Pons (tissue), 1 donor: ENCODE measurements at places on chromosomes 12 and 14.
A peak's percentile ranks its signal among the peaks of the same experiment; 100 is the strongest.

- no peak for DNase-seq
Observed at GRCh38 chr14:96267336-96267735, 11.3 kb downstream of the BDKRB1 start.

GRCh38 chr14:28765831-28766468 is 637 bp upstream of the FOXG1 start:
- no peak for DNase-seq

- no peak for DNase-seq
Observed at GRCh38 chr14:94349276-94349675, 26.1 kb upstream of the SERPINA6 start.

GRCh38 chr12:127536833-127537428 is 730.0 kb upstream of the TMEM132C start:
- no peak for DNase-seq

DNA sequence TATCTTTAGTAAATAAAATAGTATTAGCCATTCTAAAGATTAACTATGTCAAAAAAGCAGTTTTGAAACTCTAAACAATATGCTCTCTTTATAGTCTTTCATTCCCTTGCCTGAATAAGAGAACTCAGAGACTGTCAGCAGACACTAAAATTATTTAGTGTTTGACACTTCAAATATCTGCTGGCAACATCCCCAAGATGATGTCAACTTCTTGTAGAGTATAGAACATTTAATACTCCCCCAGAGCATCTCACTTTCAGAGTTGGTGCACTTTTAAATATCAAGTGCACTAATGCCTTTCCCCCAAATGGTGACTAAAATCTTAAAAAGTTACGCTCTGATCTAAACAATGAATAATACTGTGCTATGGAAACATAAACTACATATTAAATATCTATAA is 374.9 kb downstream of the SLC6A15 start:
- DNase-seq: no peak

GRCh38 chr12:55847033-55847432 is 4.3 kb upstream of the MMP19 start:
- DNase-seq: no peak

GRCh38 chr12:693934-694533 is 30.8 kb upstream of the NINJ2 start:
- DNase-seq: no peak

DNA sequence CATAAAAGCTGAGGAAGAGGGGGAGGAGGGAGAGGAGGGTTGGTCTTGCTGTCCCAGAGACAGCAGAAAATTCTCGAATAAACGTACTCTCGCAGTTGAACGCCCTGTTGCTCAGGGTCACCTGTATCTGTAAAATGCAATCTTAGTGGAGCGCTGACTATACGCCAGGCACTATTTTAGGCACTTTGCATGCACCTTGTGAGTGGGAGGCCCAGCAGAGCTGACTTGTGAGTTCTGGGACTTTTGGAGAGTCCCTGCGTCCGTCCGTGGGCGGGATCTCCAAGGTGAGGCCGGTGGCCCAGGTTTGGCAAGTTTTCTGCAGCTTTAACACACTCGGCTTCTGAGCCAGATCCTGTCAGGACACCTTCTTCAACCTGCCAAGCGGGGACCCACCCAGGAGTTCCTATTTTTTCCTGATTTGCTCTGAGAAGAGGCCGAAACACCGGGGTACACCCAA is 32.5 kb upstream of the PLEKHG6 start:
- no peak for DNase-seq

GRCh38 chr12:67434671-67435370 is 165.7 kb downstream of the CAND1 start:
- DNase-seq: no peak

- no peak for DNase-seq
Observed at GRCh38 chr14:94322648-94323570, at the start of gene SERPINA6. Gene SERPINA6 (minus strand): TSS chr14:94323336. CDS start chr14:94314648, 8,688 bp downstream.

GRCh38 chr12:30806989-30807694 is 52.4 kb upstream of the CAPRIN2 start:
- DNase-seq: peak; percentile 69

DNA sequence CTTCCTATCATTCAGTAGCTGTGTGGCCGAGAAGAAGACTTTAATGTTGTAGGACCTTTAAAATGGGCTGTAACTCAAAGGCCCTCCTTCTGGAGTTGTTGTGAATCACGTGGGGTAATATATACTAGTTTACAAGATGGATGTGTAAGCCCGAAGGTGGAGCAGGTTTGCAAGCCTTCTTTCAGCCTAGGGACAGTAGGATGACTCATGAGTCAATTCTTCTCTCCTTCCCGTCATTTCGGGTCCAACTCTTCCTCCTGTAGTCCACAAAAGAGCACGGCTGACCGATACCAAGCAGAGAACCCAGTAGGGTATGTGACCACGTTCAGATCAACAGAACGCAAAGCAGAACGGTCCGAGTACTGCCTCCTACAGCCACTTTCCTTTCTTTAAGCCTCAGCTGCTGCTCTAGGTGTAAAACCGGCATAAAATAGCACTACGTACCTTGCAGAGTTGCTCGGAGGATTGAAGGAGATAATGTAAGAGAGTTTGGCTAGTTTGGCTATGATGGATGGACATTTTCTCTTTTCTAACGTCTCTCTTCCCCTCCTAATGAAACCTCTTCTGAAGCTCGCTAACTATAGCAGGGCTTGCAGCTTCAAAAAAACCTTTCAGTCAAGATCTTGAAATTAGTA is 1.3 kb upstream of the RASSF3 start:
- DNase-seq: no peak

- no peak for DNase-seq
Observed at GRCh38 chr14:64035143-64035542, 182.3 kb downstream of the SYNE2 start.

GRCh38 chr14:95943699-95944098 is 67.1 kb downstream of the TUNAR start:
- DNase-seq: peak; percentile 32

- DNase-seq: no peak
Observed at GRCh38 chr14:97120611-97121031, 323.4 kb downstream of the VRK1 start.

GRCh38 chr14:100741966-100742365 is 15.3 kb downstream of the DLK1 start:
- DNase-seq: no peak

DNA sequence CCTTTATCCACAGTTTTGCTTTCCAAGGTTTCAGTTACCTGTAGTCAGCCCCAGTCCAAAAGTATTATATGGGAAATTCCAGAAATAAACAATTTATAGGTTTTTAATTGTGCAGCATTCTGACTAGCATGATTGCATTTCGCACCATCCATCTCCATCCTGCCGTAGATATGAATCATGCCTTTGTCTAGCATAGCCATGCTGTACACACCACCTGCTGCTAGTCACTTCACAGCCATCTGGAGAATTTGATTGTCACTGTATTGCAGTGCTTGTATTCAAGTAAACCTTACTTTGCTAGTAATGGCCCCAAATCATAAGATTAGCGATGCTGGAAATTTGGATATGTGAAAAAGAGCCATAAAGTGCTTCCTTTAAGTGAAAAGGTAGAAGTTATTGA is 36.0 kb downstream of the MUCL1 start:
- DNase-seq: peak; percentile 3

- no peak for DNase-seq
Observed at GRCh38 chr12:116642683-116643082, 83.5 kb downstream of the MAP1LC3B2 start.

GRCh38 chr12:58529897-58530741 is 390.2 kb downstream of the LRIG3 start:
- no peak for DNase-seq

GRCh38 chr12:52316290-52316689 is 4.9 kb downstream of the KRT83 start:
- no peak for DNase-seq

- no peak for DNase-seq
Observed at GRCh38 chr12:123075646-123076171, 75.2 kb downstream of the PITPNM2 start.

GRCh38 chr14:33123281-33123680 is 184.6 kb downstream of the NPAS3 start:
- no peak for DNase-seq

DNA sequence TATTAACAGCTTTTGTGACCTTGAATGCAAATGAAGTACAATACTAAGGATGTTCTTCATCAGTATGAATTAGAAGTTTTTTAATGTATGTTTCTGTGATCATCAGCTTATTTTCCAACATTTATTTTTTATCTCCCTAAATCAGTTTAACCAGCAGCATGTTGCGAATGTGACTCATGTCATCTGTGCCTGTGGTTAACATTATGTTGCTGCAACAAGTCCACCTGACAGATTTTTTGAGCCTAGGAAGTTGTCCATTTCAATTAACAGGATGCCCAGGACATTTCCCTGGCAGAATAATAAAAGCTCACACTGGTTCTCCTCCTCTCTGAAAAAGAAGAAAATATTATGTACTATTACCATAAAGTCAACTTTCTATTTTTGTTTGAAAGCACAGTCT is 155.5 kb downstream of the SYT1 start:
- no peak for DNase-seq

GRCh38 chr14:61034416-61035120 is 53.5 kb downstream of the SLC38A6 start:
- DNase-seq: no peak

DNA sequence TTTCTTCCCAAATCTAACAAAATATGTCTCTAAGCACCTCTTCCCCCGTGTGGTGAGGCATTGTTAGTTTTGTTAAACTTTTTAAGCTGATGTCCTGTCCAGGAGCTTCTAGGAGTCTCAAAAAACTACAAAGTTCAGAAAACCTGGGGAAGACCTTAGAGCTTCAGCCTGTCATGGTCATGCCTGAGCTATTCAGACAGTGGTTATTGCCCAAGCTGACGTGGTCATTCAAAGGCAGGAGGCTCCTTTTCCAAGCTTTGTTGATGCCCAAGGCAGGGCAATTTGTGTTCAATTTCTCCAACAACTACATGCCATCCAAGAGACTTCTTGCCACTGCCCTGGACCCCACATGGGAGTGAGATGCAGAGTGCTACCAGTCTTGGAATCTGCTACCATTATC is 5.8 kb upstream of the LYZ start:
- DNase-seq: no peak

DNA sequence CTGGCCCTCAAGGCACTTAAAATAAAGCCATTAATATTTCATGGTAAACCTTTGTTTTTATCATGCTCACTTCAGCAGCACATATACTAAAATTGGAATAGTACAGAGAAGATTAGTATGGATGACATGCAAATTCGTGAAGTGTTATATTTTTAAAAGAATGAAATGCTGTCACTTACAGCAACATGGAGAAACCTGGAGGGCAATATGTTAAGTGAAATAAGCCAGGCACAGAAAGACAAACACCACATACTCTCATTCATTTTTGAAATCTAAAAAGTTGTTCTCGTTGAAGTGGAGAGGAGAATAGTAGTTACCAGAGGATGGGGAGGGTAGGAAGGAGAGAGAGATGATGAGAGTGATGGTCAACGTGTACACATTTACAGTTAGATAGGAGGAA is 45.4 kb upstream of the ATP2B1 start:
- no peak for DNase-seq

- DNase-seq: no peak
Observed at GRCh38 chr12:678747-679712, 15.8 kb upstream of the NINJ2 start.

- DNase-seq: no peak
Observed at GRCh38 chr12:6608592-6609281, 1.6 kb upstream of the CHD4 start.

DNA sequence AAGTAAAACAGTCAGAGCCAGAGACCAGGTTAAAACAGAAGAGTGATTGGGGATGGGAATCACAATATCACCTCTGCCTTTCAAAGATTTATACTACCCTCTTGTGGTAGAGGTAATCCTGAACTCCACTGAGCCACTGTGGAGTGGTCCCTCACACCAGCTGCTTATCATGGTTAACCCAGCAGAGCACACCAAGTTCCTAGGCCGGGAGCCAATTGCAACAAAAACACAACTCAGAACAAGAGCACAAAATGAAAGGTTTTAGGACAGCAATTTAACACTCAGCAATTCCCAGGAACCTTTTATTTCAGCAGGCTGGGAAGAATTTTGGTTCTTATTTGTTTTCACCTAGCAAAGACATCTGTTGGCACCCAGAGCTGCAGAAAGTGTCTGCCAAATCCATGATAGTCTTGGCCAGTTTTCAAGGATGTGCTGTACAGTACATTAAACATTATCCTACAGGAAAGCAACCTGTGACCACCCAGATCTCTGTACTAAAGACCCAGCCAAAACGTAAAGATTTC is 220.5 kb upstream of the ATXN7L3B start:
- DNase-seq: peak; percentile 42

- no peak for DNase-seq
Observed at GRCh38 chr14:99123208-99123870, 148.7 kb downstream of the BCL11B start.

DNA sequence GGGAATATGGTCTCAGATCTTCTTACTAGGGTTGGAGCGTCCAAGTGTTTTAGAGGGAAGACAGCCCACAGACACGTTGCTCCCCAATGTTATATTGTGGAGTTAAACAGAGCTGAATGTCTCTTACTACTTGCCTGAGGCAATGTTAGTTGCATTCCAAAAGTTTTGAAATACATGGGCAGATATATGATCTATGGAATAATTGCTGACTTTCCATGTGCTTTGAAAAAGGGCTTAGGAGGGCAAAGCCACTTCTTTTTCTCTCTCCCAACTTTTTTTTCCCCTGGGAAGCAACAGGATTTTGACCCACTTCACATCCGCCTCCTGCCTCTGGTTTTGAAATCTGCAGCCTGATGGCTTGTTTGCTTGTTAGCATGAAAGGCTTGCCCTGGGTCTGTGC is 33.7 kb upstream of the PAX9 start:
- DNase-seq: no peak

DNA sequence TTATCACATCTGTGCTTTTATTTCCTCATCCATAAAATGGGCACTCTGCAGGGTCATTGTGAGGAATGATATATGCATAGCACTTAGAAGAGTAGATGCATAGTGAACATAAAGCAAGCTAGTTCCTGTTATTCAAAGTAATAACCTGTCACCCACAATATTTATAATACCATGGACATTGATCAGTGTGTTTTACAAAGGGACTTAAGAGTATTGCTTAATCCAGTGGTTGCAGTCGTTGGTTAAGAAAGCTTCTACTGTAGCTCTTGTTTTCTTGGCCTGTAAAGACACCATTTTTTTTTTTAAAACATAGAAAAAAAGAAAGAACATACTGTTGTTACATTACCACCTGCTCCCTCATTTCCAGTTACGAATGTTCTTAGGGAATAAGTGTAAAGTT is 13.1 kb downstream of the METAP2 start:
- DNase-seq: no peak

DNA sequence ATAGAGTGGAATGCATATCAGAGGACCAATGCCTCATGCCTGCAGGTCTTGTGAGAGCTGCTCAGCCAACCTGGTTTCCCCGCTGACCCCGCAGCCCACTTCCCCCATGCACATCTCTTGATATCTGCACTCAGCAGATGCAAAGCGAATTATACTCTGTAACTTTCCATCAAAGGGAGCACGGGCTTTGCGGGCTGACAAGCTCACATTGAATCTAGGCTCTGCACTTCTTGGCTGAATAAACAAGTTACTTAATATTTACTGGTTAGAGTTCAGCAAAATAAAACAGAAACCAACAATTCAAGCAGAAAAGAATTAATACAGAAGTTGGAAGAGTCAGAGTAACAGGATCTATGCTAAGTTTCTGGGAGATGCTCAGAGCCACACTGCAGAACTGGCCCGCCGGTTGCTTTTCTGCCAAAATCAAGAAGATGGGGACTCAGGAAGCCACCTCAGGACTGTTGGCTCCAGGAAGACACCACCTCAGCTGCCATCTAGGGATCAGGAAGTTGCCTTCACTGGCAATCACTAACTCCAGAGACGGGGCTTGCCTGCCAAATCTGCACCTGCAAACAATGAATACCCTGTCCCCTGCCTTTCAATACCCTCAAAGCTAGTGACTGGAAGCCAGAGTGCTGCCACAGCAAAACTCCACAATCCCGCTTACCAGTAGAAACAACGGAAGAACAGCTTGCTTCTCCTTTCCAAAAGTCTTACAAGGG is 46.5 kb downstream of the NR1H4 start:
- DNase-seq: no peak
